GF-D8 (cell line): ENCODE measurements at places on chromosomes 4 and X.

DNA sequence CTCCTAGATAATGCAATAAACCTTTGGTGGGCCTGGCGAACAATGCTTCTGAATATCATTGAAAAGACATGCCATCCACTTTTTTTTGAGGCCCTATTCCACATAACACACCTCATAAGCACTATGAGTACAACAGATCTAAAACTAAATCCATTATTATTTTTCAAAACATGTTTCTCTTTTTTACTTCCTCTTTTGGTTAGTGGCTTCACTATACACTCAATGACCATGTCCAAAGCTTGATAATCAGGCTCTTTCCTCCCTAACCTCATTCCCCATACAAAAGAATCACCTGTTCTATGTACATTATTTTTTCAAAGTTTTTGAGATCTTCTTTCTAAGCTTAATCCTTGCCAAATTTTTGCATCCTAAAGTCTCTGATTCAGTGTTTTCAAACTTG is 20.4 kb upstream of the NPY2R start:
- no peak for DNase-seq

GRCh38 chrX:148135738-148136137 is 154.6 kb downstream of the FMR1NB start:
- no peak for DNase-seq

DNA sequence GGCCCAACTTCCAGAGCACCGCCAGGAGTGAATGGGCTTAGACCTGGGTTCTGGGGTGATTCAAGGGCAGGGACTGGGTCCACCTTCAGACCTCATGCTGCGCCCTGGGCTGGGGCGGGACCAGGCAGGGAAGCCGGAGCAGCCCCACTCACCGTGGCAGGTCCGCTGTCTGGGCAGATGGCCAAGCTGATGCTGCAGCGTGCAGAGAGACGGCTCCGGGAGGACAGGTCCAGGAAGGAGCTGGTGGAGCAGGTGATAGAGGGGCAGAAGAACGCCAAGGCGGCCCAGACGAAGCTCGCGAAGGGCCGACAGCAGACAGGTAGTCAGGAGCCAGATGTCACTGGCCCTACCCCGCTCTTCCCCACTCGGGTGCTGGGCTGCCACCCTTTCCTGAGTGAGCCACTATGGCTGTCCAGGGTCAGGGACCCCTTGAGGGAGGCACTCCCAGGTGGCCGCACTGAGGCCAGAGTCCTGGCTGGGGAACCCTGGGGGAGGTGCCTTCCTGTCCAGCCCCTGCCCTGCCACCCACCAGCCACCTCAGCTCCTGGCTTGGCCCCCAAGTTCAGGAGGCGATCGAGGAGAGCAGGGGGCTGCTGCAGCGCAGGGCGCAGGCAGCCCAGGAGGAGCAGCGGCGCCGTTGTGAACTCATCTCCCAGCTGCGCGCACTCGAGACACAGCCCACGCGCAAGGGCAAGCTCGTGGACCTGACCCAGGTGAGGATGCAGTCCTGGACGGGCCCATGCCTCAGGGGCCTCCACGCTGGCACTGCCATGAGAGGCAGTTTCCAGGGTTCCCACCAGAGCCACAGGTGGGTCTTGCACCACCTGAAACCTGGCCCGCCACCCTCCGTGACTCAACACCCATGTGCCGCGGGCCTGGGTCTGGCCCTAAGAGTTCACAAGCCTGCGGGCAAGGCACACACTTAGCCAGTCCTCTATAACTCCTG is 10.1 kb upstream of the RNF4 start:
- DNase-seq: no peak

DNA sequence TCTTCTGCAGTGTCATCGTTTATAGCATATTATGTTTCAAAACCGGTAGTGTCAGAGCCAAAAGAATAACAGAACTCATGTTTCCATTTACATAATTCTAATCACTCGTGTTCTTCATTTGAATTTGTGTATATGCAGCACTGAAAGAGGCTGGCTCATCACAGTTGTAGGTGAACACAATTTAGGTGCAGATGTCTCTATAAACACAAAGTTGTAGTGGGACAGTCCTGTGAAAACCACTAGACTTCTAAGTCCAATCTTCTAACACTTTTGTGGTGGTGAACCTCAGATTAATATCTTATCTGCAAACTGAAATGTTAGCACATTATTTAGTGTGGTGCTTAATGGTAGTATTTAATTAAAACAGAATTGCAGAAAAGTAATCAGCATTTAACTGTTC is 872.4 kb downstream of the C4orf33 start:
- no peak for DNase-seq

DNA sequence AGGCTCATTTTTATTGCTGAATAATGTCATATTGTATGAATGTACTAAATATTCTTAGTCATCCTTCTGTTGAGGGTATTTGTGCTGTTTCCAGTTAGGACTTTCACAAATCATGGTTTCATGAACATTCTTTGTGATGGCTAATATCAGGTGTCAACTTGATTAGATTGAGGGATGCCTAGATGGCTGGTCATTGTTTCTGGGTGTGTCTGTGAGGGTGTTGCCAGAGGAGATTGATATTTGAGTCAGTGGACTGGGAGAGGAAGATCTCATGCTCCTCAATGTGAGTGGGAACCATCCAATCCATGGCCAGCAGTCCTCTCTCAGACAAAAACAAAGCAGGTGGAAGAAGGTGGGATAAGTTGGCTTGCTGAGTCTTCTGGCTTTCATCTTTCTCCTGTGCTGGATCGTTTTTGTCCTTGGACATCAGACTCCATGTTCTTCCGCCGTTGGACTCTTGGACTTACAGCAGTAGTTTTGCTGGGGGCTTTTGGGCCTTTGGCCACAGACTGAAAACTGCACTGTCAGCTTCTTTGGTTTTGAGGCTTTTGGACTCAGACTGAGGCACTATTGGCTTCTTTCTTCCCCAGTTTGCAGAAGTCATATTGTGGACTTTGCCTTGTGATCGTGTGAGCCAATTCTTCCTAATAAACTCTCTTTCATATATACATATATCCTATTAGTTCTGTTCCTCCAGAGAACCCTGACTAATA is 11.9 kb upstream of the HS3ST1 start:
- no peak for DNase-seq

GRCh38 chr4:82402196-82402775 is 28.0 kb downstream of the HNRNPDL start:
- DNase-seq: no peak

DNA sequence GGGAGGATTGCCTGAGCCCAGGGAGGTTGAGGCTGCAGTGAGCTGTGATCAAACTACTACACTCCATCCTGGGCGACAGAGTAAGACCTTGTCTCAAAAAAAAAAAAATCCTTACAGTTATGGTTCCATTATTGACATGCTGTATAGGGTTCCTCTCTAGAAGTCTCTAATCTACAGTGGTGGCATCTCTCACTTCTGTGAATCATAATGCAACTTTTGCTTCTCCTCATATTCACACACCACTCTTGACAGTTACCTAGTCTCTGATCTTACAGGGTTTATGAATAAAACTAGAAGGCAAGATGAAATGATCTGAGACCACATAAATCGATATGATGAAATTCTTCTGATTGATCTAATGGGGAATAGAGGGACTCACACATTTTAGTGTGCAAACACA is 40.6 kb downstream of the DOCK11 start:
- no peak for DNase-seq

DNA sequence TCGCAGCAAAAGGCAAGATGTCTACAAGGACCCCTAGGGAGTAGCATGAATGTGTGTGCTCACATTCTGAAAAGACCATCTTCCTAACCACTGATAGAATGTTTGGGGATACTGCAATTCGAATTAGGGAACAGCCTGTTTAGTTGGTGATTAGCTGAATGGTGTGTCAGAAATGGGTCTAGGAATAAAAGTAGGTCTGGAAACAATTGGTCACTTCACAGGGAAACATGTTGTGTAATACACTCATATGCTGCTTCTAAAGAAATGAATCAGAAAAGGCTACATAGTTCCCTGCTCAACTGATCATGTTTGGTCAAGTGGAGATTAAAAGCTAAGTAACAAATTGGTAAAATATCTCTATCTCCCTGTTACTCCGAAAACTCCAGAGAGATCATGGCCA is 2362.4 kb upstream of the TENM3 start:
- DNase-seq: no peak

- DNase-seq: no peak
Observed at GRCh38 chr4:81509191-81509590, 37.5 kb upstream of the RASGEF1B start.

GRCh38 chr4:53925050-53925605 is 139.3 kb downstream of the CHIC2 start:
- DNase-seq: no peak

DNA sequence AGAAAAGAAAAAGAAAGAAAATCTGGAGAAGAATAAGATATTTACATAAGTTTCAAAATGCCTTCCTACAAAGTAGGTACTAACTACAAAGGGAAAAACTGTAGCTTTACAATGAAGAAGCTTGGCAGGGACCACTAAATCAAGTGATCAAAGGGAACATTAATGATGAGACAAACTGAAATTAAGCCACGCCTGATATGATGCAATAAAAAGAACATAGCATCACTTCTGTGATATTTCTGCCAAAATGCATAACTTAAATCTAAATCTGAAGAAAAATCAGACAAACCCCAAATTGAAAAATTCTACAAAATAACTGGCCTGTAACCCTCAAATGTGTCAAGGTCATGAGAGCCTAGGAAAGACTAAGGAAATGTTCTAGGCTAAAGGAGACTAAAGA is 8.9 kb upstream of the DCLK2 start:
- DNase-seq: no peak

- DNase-seq: no peak
Observed at GRCh38 chr4:66991521-66991920, 553.8 kb downstream of the CENPC start.

- no peak for DNase-seq
Observed at GRCh38 chrX:81377329-81377728, 175.4 kb downstream of the SH3BGRL start.

DNA sequence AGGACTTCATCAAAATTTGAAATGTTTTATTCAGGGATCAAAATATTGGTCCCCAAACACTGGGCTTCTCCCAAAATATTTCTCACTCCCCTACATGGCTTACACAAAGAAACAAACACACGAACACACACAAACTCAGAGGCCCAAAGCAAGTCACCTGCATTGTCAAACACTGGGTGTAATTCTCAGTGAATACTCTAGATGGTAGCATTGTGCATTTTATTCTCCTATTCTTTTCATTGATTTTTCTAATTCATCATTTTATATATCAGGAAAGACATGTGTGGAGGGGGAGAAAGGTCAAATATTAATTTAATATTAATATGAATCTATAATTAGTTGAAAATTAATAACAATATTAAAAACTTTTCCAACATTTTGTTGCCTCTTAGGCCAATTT is 72.3 kb upstream of the TNMD start:
- DNase-seq: no peak

- DNase-seq: no peak
Observed at GRCh38 chrX:134725103-134725690, 66.9 kb upstream of the PLAC1 start.

DNA sequence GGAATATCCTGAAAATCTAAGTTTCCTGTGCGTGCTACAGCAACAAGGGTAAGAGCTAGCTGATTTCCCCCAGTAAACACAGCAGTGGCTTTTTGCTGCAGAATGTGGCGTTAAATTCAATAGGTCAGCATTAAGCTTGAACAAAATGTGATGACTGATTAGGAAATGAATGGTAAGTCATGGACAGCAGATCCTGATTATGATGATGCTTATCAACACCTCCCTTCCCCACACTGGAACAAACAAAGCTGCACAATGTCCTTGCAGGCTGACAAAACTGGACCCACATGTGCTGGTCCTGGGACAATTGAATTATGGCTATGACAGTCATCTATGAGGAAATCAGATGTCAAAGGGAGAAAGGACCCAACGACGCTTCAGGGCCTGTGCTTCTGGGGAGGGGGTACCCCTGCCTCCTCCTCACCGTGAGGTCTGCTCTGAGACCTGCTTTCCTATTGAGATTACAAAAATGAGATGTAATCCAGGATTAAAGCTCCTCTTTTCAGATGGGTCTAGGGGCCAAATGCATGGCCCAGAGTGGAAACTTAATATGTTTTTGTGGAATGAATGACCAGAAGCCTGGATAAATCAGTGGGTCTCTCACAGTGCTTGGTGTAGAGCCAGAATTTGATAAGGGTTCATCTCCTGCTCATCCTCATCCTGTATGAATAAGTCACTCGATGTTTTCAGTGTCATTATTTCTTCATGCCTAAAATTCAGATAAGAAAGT is 32.0 kb upstream of the BOD1L1 start:
- no peak for DNase-seq

GRCh38 chr4:90996813-90997212 is 869.6 kb downstream of the CCSER1 start:
- DNase-seq: no peak

GRCh38 chrX:12403474-12404082 is 265.3 kb downstream of the FRMPD4 start:
- DNase-seq: no peak

DNA sequence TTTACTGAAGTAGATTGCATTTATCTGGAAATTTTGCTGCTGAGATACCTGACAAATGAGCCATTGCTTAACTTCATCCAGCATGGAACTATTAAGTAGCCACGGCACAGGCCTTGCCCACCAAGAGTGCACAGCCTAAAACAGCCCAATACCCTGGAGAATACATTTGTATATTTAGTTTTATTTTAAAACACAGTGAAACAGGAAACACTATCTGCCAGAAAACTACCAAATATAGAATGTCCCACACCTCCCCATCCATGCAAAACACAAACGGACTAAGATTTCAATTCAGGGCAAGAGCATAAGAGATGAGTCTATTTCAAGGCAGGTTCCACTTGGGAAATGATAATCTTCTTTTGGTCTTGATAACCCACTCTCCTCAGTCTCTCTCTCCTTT is 57.1 kb downstream of the MAML3 start:
- no peak for DNase-seq

DNA sequence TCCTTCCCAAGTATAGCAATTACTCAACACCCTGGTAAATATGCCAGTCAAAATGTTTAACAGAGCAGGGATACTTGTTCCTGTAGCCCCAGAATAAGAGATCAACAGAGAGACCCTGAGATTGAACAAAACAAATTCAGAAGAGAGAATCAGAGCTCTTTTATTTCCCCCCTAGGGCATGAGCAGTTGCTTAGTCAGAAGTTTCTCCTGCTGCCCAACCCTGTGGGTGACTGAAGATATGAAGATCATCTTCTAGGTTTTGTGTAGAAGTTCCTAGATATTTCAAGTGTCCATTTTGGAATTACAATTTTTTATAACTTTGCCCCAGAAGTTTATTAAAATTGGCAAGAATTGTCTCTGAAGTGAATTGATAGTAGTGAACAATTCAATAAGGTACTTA is 59.1 kb upstream of the RXFP1 start:
- no peak for DNase-seq

DNA sequence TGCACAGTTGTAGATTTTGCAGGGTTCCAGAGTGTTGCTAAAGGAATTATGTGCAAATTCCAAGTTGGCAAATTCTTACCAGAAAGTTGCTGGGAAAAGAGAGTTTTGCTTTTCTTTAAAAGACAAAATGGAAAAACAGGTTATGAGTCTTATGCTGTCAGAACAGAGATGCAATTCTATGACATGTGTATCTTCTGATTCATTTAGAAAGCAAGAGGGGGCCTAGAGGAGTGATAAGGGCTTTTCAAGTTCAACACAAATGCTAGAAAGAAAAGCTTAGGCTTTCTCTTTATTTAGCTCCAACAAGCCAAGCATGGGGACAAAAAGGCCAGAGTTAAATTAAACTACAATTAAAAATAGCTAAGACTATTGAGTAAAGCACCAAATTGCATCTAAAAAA is 72.4 kb upstream of the GATB start:
- no peak for DNase-seq
